ENCODE measurements at places on chromosomes 7 and 10.
A peak's percentile ranks its signal among the peaks of the same experiment; 100 is the strongest.

GRCh38 chr10:131784363-131785120, 116.3 kb upstream of the PPP2R2D start:
- DNase-seq = no peak

DNA sequence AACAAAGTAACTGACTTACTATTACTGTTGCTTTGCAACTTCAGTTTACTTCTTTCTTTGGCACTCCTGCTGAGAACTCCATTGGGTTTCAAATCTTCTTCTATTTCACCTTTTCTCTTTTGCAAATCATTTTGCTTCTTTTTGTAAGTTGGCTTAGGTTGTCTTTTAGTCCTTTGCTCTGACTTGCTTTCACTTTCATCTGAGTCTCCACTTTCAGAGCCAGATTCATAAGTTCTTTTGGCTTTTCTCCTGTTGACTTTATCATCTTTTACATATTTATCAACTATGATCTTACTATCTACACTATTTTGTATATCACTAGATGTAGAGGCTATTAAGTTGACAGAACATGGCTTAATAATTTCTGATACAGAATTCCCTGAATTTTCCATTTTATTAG, 73.4 kb downstream of the NRBF2 start:
- no peak for DNase-seq

DNA sequence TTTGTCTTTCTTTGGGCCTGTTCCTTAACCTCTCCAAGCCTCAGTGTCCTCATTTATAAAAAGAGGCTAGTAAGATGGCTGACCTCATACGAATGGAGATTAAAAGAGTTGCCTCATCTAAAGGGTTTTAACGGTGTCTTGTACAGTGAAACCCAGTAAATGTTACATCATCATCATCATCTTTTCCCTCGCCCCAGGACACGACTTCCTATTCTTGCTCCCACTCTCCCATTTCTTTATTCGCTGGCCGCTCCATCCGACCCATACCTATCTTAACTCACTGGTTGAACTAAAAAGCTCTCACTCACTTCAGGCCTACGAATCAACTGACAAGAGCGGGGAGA, 554 bp downstream of the FRA10AC1 start:
- peak; percentile 23 for DNase-seq

DNA sequence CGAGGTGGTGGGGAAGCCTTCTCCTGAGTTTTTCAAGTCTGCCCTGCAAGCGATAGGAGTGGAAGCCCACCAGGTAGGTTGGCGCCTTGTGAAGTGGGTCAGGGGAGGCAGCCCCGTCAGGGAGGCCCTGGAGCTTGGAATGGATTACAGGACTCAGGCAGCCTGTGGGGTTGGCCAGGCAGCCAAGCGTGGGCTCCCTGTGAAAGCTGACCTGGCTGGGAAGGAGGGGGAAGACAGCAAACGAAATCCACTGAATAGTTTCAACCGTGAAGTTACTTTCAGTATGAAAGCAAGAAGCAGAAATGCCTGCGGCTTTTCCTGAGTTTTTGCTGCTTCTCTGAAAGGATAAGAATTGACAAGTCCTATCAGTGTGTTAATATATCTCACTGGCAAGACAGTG, 36.4 kb downstream of the LHPP start:
- no peak for DNase-seq

GRCh38 chr7:111266613-111267012, 175.7 kb downstream of the LRRN3 start:
- no peak for DNase-seq

DNA sequence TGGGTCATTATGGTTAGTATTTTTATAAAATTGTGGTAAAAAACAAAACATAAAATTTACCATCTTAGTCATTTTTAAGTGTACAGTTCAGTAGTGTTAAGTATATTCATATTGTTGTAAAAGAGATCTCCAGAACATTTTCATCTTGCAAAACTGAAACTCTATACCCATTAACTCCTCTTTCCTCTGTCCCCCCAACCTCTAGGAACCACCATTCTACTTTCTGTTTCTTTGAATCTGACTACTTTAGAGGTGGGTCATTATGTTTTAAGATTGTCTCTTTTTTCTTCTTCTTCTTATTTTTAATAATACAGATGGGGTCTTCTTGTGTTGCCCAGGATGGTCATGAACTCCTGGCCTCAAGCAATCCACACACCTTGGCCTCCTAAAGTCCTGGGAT, 84.1 kb downstream of the DOCK4 start:
- no peak for DNase-seq

DNA sequence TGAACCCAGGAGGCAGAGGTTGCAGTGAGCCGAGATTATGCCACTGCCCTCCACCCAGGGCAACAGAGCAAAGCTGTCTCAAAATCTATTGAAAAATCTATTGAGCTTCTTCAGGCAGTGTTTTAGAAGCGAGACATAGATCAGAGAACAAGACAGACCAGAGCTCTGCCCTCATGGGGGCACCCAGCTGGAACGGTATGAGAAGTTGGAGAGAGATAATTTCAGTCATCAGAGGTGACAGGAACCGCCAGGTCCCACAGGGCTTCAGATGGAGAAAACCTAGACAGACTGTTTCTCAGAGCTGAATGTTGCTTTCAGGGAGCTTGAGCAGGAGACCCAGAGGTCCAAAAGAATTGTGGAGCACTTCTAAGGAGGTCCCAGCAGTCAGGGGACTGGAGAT, 14.2 kb upstream of the GTF2IRD1 start:
- no peak for DNase-seq

DNA sequence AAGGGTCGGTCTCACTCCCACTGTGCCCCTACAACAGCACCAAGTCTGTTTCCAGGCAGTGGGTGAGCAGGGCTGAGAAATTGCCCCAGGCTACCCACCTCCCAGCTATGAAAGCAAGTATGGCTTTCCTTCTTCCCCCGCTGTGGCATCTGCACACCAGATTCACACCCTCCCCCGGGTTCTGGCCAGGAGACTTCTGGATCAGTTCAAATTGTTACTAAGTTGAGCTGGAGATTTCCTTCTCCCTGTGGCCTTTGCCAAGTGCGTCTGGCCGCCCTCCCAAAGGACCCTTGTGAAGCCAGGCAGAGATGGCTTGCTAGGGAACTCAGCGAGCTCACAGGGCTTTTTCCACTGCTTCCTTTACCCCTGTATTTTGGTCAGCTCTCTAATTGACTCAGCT, 555.4 kb downstream of the SH2D4B start:
- no peak for DNase-seq

- no peak for DNase-seq
Observed at GRCh38 chr10:71436268-71437125, 39.8 kb downstream of the CDH23 start.

GRCh38 chr10:60465801-60466200, 76.1 kb upstream of the ANK3 start:
- DNase-seq = no peak

DNA sequence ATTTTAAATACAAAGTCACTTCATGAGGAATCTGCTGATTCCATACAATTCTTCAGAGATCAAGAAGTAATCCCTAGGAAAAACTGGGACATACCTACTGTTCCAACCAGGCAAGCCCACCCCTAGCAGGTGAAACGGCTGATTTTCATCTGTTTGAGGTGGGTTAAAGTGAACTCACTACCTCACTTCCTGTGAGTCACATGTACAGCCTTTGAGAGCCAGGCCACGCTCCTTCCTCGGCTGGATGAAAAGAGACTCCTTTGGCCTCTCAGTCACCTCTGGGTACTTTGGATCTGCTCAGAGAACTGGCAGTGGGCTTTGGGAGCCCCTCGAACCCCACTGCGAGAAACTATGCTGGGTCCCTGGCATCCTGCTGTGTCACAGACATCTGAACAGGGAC, 68.2 kb downstream of the CHST15 start:
- DNase-seq = no peak

GRCh38 chr10:101229266-101230182, at the start of gene LBX1:
Gene LBX1 (minus strand): TSS chr10:101229463. CDS start chr10:101228815, 648 bp downstream.
- DNase-seq = no peak

DNA sequence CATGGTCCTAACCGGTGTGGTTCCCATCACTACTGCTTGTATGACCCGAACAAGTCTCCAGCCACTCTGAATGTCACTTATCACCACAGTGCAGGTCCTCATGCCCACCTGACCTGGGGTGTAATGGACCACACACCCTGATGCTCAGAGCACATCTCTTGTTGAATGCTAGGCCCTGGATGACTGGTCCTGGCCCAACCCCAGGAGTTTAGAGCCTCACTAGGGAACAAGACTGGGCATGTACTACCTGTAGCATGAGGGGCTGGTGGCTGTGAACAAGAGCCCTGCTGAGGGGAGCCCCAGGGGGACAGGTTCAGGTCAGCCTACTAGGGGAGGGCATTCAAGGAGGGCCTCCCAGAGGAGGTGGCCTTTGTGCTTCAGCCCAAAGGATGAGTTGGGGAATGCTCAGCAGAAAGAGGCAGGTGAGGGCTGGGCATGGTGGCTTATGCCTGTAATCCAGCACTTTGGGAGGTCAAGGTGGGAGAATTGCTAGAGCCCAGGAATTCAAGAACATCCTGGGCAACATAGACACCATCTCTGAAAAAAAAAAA, 31.2 kb downstream of the ZMIZ1 start:
- DNase-seq = no peak

- DNase-seq = no peak
Observed at GRCh38 chr7:30068117-30068516, 39.9 kb downstream of the PLEKHA8 start.

- DNase-seq = peak; percentile 20
Observed at GRCh38 chr10:63819753-63820329, 298.6 kb downstream of the REEP3 start.

DNA sequence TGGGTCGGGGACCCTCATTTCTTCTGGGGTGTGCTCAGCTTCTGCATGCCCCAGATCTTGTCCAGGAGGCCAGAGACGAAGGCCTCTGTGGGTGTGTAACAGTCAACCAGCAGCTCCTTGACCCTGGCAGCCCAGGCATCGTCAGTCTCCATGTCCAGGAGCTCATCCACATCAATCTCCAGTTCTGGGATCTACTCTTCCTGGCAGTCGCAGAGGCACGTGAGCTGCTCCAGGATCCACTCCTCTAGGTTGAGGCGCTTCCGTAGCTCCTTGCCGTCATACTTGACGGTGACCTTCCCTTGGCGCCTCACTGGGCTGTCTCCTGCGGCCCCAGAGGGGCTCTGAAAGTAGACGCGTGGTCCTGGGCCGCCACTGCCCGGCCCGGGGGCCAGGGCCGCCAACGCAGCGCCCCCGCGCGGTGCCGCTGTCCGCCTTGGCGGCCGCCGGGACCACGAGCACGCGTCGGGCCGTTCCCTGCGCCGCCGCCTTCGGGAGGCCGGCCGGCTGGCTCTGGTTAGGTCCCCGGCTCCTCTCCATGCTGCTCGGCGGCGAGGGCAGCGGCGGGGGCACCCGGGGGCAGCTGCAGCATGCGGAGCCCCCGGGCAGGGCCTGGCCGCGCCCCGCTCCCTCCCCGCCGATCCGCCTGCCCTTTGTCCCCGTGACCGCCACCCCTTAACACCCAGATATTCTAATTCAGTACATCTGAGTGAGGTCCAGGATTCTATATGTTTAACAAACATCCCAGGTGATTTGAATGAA, 170.5 kb downstream of the SEPTIN7 start:
- DNase-seq = no peak

DNA sequence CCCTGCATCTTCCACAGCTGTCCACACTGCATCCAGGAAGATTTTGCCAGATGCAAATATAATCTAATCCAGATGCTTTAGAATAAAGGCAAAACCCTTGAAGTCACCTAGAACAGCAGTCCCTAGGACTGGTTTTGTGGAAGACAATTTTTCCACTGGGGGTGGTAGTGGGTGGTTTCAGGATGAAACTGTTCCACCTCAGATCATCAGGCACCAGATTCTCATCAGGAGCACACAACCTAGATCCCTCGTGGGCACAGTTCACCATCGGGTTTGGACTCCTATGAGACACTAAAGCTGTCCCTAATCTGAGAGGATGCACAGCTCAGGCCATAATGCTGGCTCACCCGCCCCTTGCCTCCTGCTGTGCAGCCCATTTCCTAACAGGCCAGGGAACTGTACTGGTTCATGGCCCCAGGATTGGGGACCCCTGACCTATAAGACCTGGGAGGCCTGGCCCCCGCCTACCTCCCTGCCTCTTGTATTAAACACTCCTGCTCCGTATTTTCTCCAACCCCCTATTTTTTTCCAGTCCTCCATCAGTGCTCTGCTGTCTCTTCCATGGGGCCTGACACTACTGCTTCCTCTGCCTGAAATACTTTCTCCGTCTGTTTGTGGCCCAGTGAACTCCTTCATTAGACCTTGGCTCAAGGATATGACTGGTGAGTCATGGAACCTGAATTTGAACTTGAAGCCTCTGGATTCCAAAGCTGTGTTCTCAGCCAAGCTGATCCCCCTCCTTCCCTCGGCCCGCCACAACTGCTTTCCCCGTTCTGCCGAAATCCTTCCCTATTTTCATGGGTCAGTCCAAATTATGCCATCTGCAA, 79.9 kb upstream of the RHEB start:
- no peak for DNase-seq

DNA sequence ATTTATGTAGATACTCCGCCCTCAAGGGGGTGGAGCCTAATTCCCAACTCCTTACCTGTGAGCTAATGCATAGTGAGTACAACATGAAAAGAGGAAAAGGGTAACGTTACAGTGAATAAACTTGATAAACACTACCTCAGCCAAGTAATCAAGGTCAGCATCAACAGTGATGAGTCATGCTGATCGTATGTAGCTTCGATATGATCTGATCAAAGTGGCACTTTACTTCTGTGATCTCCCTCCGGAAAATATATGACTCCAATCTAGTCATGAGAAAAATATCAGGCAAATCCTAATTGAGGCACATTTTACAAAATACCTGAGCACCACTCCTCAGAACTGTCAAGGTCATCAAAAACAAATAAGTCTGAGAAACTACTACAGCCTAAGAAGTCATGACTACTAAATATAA, 70.4 kb downstream of the VTI1A start:
- no peak for DNase-seq

DNA sequence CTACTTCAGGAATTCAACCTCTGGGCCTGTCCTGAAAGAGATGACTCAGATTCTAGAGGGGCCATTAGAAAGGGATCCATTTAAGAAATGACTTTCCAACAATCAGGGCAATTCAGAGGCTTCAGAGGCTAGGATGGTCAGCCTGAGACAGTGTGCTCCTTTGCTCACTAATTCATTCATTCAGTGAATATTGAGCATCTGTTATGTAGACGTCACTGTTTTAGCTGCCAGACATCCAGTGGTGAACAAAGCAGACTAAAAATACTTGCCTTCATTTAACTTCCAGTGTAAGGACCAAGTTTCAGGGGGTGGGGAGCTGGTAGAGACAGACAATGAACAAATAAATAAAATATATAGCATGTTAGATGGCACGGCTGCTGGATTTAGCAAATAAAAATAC, 1.6 kb downstream of the KIAA1217 start:
- no peak for DNase-seq

- DNase-seq = no peak
Observed at GRCh38 chr10:58608351-58608750, 95.7 kb downstream of the BICC1 start.

DNA sequence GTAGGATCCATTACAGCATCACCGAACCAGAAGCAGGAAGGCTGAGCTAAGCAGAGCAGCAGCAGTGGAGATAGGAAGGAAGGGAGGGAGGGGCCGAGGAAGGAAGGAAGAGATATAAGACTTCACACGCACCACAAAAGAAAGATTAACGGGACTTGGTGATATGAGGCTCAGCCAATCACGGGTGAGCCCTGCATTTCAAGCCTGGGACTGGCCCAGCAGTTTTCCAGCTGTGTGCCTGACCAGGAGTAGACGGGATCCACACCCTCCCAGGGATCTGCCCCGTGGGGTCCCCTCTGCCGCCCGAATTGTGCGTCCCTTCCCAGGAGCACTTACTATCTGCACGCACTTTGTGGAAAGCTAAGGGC, 16.2 kb downstream of the ATG9B start:
- DNase-seq = no peak

- no peak for DNase-seq
Observed at GRCh38 chr7:1992554-1992953, 240.2 kb downstream of the MAD1L1 start.
